Thyroid gland (tissue), 4 donors: ENCODE measurements at places on chromosomes 2 and 18.

DNA sequence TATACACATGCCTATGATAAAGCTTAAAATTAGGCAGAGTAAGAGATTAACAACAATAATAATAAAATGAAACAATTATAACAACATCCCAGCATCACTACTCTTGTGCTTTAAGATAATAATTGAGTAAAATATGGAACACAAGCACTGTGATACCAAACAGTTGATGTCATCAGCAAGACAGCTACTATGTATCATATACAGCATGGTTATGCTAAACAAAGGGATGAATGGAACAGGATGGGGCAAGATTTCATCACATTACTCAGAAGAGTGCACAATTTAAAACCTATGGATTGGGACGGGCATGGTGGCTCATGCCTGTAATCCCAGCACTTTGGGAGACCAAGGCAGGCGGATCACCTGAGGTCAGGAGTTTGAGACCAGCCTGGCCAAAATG is 1221.0 kb downstream of the SUCLG1 start:
- no peak overlapping the region for H3K4me3 ChIP-seq
- H3K4me1 ChIP-seq = no peaks in the 10 kb centered on the region
- H3K36me3 ChIP-seq = no peaks in the 10 kb centered on the region
- H3K27ac ChIP-seq = no peak overlapping the region

DNA sequence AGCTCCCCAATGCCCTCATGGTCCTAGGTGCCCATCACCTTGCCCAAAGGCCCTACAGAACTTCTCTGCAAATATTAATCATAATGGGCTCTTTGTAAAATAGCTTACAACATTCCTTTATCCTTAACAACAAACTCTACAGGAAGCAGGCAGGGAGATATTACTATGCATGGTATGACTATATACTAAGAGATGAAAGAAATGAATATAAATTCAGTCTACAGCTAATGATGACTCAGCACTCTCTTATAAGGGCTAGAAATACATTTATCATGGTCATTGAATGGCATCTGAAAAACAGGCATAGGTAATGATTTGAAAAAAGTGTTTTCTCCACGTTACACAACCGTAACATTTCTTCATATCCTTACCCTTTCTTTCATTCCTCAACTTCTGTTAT is 254.8 kb upstream of the DSEL start:
- H3K4me1 ChIP-seq = no peaks in the 10 kb centered on the region
- H3K36me3 ChIP-seq = no peaks in the 10 kb centered on the region
- no peak for DNase-seq
- H3K4me3 ChIP-seq = no peak overlapping the region
- no peaks in the 10 kb centered on the region for H3K27me3 ChIP-seq

GRCh38 chr18:32469691-32470459 is 807 bp downstream of the GAREM1 start:
- H3K27ac ChIP-seq = peak overlapping the region; percentile 52
- peaks cover 18% of the 10 kb centered on the region for H3K4me1 ChIP-seq
- H3K4me3 ChIP-seq = peak overlapping the region; percentile 83
- H3K27me3 ChIP-seq = no peaks in the 10 kb centered on the region
- DNase-seq = peak; percentile 54
- H3K36me3 ChIP-seq = no peaks in the 10 kb centered on the region

DNA sequence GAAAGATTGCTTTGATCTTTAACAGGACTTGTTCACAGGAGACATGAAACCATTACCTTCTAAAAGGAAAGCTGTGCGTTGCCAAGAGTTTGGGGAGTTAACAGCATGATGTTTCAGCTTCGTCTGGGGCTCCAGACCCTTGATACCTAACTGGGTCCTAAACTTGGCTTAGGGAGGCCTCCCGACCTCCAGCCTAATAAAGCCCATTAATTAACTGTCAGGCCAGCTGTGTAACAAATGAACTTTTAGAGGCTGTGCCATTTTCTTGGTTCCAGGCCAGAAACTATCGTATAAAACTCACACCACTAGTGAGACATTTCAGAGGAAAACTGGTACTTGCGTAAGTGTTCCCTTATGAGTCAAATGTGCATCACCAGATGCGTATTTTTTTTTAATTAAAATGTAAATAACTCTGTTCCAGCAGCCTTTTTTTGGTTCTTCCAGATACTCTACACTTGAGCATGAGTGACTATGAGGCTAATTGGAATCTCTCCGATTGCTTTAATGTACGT is 236.5 kb downstream of the BCL2 start:
- no peak for DNase-seq
- H3K36me3 ChIP-seq = no peaks in the 10 kb centered on the region
- H3K4me1 ChIP-seq = no peaks in the 10 kb centered on the region
- H3K27ac ChIP-seq = no peak overlapping the region

DNA sequence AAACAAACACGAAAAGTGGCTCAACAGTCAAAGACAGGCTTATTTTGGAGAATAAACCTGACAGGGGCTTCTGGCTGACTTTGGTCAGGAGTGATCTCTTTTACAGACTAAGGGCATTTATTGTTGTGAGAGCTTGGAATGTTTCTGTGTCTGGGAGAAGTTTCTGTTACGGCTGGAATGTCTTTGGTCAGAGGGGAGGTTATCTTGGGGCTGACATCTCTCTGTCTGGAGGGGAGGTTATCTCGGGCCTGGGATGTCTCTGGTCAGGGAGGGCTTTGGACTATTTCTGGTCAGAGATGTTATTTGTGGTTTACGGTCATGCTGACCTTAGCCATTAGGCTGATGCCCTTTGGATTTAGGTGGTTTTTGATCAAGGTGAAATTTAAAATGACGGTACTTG is 345.5 kb upstream of the FSIP2 start:
- DNase-seq = no peak
- H3K4me3 ChIP-seq = no peak overlapping the region
- no peaks in the 10 kb centered on the region for H3K36me3 ChIP-seq

DNA sequence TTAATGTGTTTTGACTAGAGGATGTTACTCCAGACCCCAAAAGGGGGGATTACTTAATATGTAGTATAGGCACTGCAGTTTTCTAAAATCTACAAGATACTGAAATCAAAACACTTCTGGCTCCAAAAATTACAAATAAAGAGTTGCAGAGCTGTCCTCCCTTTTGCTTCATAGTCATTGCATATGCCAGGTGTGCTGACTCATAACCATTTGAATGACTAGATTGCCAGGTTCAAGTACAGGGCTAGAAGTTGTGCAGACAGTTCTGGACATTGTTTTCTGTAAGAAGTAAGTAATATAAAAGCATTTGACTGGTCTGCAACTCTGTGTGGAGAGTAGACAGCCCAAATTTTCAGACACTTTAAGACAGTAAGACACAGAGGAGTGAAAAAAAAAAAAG is 6.7 kb downstream of the CWC22 start:
- peaks cover 4% of the 10 kb centered on the region for H3K4me1 ChIP-seq
- H3K36me3 ChIP-seq = no peaks in the 10 kb centered on the region
- no peak overlapping the region for H3K4me3 ChIP-seq
- no peak overlapping the region for H3K27ac ChIP-seq
- no peaks in the 10 kb centered on the region for H3K27me3 ChIP-seq

DNA sequence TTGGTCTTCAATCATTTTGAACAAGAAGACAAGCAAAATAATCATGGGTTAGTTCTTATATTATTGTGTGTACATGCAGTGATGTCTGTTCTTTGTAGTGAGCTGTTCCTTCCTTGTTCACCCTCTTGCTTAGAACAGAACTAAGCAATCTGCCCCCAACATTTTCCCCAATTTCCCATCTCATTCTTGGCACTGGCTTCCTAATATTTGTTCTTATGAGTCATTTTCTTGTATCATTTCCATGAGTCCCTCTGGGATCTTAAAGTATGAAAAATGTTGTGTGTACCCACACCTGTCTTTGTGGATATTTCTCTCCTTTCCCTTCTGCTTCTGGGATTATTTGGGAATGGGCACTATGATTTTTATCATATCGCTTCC is 3.5 kb upstream of the IL1B start:
- DNase-seq = no peak
- H3K36me3 ChIP-seq = no peaks in the 10 kb centered on the region
- no peaks in the 10 kb centered on the region for H3K27me3 ChIP-seq
- H3K4me1 ChIP-seq = no peaks in the 10 kb centered on the region

GRCh38 chr18:63152096-63152495 is 167.5 kb downstream of the BCL2 start:
- no peaks in the 10 kb centered on the region for H3K36me3 ChIP-seq
- no peak overlapping the region for H3K4me3 ChIP-seq
- peaks cover 57% of the 10 kb centered on the region for H3K4me1 ChIP-seq
- DNase-seq = no peak
- no peak overlapping the region for H3K27ac ChIP-seq

- peaks cover 8% of the 10 kb centered on the region for H3K4me1 ChIP-seq
- H3K36me3 ChIP-seq = no peaks in the 10 kb centered on the region
- DNase-seq = no peak
- no peak overlapping the region for H3K27ac ChIP-seq
- H3K4me3 ChIP-seq = no peak overlapping the region
- no peaks in the 10 kb centered on the region for H3K27me3 ChIP-seq
Measured at GRCh38 chr18:79071037-79071436, 1.8 kb downstream of the ATP9B start.

DNA sequence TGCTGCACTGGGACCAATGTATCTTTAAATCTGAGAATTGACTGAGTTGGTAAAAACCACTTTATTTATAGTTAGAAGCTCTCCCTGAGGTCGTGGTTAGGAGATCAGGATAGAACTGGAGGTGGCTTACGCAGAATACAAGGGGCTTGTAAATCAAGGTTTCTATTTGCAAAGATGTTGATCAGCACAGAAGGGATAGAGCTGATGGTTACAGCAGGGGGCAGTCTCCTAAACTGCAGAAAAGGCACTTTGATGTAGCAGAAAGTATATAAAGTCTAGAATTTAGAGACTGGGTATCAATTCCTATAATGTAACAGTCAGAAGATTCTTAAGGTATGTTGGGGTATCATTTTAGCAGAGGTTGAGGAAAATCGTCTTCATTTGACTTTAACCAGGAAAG is 25.2 kb upstream of the ACVR1 start:
- DNase-seq = no peak
- H3K36me3 ChIP-seq = no peaks in the 10 kb centered on the region
- H3K4me3 ChIP-seq = no peak overlapping the region
- H3K27me3 ChIP-seq = no peaks in the 10 kb centered on the region

DNA sequence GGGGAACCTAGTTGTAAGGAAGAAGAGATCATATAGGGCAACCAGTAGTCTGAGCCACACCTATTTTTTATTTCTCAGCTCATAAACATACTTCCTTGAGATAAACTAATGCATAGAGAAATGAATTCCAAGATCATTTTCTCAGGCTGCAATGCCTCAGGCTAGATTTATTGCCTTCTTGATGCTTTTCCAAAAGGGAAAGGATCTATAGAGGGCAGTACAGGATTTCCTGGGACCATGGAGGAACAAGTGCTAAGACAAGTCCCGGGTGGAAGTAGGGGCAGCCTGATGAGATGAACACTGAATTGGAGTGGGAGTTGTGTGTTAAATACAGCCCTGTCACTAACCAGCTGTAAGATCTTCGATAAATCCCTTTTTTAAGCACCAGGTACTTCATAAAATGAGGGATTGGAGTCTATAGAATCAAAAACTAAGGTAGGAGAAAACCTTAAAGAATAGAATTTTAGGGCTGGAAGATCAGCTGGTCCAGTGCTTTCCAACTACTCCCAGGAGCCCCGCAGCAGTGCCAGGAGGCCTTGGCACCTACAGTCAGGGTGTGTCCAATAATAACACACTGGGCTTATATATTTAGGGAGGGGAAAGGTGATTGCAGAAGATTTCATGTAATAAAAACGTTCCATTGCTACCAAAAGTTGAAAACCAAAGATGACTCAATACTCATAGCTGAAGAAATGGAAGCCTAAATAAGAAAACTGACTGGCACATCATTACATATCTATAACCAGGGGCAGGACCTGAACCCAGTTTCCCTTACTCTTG is 58.1 kb downstream of the SERTAD2 start:
- peaks cover 7% of the 10 kb centered on the region for H3K36me3 ChIP-seq
- no peaks in the 10 kb centered on the region for H3K27me3 ChIP-seq
- DNase-seq = no peak
- H3K4me3 ChIP-seq = no peak overlapping the region
- no peak overlapping the region for H3K27ac ChIP-seq
- H3K4me1 ChIP-seq = peaks cover 4% of the 10 kb centered on the region

GRCh38 chr2:195322324-195322723 is 334.7 kb upstream of the SLC39A10 start:
- H3K36me3 ChIP-seq = no peaks in the 10 kb centered on the region
- H3K4me3 ChIP-seq = no peak overlapping the region
- no peaks in the 10 kb centered on the region for H3K4me1 ChIP-seq
- no peaks in the 10 kb centered on the region for H3K27me3 ChIP-seq
- DNase-seq = no peak
- H3K27ac ChIP-seq = no peak overlapping the region

- H3K27me3 ChIP-seq = no peaks in the 10 kb centered on the region
- no peaks in the 10 kb centered on the region for H3K4me1 ChIP-seq
Measured at GRCh38 chr2:215403441-215404347, 32.2 kb downstream of the FN1 start.
